ENCODE measurements at places on chromosomes 2 and 18. TPM values are rescaled to one million over a fixed set of nuclear protein-coding genes. Genes with fewer than 3 reads are reported as not detected.

DNA sequence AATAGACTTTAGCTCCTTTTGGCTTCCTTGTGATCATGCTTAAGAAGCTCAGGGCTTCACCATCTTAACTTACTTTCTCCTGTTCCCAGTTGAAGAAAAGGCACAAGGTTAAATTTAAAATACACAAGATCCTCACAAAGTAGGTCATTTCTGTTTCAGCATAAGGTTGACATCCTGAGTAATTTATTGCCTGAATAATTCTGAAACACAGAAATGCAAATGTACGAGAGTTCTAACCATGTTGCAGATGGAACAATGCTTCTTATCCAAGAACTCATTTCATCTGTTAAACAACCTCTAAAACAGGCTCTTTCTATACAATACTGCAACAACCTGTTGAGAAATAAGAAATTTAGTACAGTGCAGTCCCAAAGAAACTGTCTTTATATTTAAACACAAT is 395.2 kb downstream of the BCL11A start:
- DNase-seq = no peak
- H3K4me1 ChIP-seq = no peaks in the 10 kb centered on the region
- H3K36me3 ChIP-seq = no peaks in the 10 kb centered on the region
- no peak overlapping the region for H3K4me3 ChIP-seq

DNA sequence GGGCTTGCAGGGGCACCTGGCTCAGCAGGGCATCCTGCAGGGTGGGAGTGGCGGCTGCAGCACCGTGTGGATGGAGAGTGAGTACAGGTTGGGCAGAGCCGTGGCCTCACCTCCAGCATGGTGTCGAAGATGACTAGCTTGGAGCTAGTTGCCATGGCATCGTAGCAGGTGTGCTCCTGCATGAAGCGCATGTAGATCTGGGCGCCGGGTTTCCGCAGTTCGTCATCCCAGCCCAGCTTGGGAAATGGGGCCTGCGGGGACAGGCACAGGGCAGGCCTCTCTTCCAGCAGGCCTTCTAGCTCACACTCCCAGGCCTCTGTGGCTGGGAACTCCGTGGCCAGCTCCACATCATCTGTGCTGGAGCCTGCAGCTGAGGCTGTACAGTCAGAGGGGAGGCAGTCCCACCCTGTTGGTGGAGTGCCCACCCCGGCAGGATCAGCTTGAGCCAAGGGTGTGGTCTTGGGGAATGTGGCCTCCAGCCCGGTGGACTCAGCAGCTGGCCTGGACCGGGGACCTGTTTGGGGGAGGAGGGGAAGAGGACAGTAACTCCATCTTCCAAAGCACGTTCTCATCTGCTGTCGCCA is 1.6 kb downstream of the PRKAG3 start:
- H3K27me3 ChIP-seq = no peaks in the 10 kb centered on the region
- H3K27ac ChIP-seq = peak overlapping the region; percentile 47
- no peak overlapping the region for H3K4me3 ChIP-seq
- peaks cover 5% of the 10 kb centered on the region for H3K4me1 ChIP-seq
- DNase-seq = peak; percentile 77

- no peak overlapping the region for H3K27ac ChIP-seq
- H3K27me3 ChIP-seq = no peaks in the 10 kb centered on the region
- DNase-seq = no peak
- H3K4me1 ChIP-seq = no peaks in the 10 kb centered on the region
- no peaks in the 10 kb centered on the region for H3K36me3 ChIP-seq
These were observed 855.8 kb upstream of the FANCL start for GRCh38 chr2:59096973-59097372.

FBXO36 gene
- total RNA-seq = 2.2 TPM
